ENCODE measurements at places on chromosomes 2 and 18.

GRCh38 chr2:240502430-240503121, 55.2 kb downstream of the ANKMY1 start:
- no peak for DNase-seq

DNA sequence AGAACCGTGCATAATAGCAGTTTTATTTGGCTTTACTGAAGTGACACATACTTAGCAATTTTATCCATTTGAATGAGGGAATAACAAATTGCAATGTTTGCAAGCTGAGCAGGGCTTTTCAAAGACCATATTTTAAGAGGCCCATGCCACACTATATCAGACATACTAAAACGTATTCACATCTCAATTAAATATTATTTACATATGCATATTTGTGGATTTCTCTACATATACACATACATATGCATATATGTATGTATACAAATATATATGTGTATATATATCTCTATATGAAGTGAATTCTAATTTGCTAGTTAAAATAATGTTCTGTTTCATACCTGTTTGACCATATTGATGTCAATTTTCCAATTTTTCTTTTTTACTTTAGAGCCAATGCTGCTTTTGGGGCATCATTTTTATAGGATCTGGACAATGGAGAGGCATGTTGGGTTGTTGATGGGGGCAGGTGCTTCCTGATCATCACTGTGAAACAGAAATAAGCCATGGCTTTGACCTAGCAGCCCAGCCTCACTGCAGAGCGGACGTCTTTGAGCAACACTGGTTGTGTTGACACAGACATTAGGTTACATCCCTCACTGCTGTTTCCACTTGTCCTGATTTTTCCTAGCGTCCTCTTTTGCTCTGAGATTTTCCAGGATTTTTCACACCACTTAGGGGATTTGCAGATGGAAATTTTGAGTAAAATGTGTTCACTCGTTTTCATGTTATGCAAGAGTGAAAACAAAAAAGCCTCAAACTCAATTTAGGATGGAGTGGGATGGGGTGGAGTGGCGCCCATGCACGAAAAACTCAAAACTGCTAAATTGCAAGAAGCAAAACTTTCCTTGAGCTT, 56.9 kb downstream of the RDH14 start:
- no peak for DNase-seq

DNA sequence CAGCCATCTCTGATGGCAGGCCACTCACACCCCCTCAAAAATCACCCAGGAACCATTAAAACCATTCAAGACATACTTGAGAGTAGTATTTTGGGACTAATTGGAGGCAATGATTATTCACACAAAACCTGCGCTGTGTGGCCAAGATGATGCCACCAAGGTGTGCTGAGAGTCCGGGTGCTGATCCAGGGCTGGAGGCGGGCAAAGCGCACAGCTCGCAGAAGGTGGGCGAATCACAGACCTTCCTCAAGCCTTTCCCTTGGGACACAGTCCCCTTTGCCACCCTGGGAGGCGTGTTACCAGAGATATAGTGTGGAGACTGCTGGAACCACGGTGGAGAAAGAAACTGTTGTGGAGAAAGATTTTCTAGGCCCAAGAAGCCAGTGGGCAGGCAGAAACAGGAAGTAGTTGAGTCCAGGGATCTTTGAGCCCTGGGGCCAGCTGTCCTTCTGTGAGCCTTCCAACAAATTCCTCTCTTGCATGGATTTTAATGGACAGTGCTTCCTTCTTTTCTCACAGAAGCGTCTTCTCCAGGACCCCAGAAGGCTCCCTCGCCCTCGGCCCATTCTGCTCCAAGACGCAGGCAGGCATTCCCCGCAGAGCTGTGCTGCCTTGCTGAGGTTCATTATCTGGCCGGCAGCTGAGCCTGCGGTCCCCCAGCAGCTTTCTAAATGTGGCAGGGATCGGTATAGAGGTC, 8.0 kb downstream of the COPS9 start:
- DNase-seq = no peak

DNA sequence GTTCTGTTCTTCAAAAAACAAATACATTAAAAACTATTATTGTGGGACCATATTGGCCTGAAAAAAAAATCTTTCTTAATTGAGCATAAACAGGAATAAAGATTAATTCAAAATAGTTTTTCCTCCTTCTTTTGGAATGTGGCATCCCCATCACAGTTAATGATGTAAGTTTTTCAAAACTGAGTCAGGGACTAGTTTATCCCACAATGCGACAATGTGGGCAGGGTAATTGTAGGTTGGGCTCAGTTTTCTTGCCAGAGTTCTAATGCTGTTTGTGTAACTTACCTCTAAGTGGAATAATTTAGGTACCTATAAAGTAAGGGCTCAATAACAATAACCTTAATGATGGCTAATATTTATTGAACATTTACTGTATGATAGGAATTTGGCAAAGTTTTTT, 82.0 kb downstream of the PMS1 start:
- DNase-seq = no peak

GRCh38 chr2:149329068-149329467, 1.3 kb upstream of the LYPD6 start:
- DNase-seq = no peak

- DNase-seq = no peak
Measured at GRCh38 chr2:15840148-15840547, 100.2 kb upstream of the MYCN start.

GRCh38 chr2:16660114-16660513, 5.5 kb downstream of the CYRIA start:
- no peak for DNase-seq

Data from stimulated activated CD8-positive, alpha-beta memory T cell treated with anti-CD3 and anti-CD28 coated beads, Interleukin-15, amount 100 ng/mL, for 48 hours (primary cell).